T-helper 2 cell (primary cell): ENCODE measurements at places on chromosomes 7 and 10.
A peak's percentile ranks its signal among the peaks of the same experiment; 100 is the strongest.

DNA sequence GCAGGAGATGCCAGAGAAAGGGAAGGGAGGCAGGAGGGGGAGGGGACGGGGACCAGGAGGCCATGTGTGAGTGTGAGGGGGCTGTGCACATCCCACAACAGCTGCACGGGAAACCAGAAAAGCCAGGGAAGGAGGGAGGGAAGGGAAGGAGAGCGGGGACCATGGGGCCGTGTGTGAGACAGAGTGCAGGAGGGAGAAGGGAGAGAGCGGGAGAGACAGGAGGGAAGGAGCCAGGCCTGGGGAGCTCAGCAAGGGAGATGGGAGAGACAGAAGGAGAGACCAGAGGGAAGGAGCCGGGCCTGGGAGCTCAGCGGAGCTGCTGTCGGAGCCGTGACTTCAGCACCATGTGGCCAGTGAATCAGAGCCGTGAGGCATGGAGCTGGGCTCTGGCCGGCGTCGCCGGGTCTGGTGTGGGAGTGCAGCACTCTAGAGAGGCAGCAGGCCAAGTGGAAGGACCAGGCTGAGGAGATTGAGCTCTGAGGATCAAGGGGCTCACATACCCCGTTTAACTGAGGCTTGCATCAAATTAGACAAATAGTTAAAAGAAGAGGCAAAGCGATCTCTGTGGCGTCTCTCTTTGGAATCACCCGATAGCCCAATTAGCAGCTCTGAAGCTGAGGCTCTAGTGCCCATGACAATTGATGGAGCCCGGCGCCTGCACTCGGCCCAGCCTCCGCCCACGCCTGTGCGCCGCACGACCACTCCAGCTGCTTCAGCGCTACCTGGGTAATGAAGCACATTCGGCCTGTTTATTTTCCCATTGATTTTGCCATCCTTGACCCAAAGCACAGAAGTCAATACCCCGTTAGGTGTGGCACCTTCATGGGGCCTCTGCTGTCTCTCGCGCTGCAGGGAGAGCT, 150.4 kb downstream of the MAD1L1 start:
- DNase-seq, result no peak

- DNase-seq, result no peak
Observed at GRCh38 chr7:123770378-123770777, 21.6 kb upstream of the WASL start.

GRCh38 chr10:122988501-122988900, 8.3 kb downstream of the PSTK start:
- DNase-seq, result no peak

GRCh38 chr10:80090121-80090520, 11.7 kb downstream of the TMEM254 start:
- no peak for DNase-seq

GRCh38 chr10:86451604-86451960, 70.0 kb downstream of the WAPL start:
- DNase-seq, result no peak

- no peak for DNase-seq
Observed at GRCh38 chr10:70491614-70492013, 13.0 kb downstream of the PALD1 start.

DNA sequence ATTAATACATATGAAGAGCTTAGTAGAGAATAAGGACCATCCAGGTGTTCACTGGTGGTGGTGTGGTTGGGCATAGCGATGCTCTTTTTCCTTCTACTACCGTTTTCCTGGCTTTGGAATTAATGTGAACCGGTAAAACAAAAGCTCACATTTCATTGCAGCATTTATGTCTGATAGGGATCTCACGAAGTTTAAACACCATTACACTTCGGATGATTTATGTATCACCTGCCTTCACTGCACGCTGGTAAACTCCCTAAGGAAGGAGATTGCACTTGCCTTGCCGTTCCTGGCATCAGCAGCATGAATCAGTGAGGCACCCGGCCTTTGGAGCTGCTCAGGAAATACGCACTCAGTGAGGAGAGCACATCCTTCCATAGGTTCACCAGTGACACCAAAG, 47.5 kb downstream of the WIPF3 start:
- DNase-seq, result no peak

DNA sequence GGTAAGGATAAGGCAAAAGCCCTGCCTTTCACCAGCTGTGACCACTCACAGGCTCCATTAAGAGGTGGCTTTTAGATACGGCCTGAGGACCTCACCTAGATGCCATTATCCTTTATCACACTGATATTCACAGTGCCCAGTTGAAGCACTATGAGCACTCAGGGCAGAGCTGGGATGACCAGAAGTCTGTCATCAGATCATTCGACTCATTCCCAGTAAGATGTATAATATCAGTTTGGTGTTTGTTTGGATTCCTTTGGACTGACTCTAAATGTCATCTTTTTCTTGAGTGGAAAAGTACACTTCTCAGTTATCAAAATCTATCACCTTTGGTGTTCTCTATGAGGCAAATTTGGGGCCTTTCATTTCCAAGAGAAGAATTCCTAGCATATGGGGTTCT, 18.7 kb downstream of the CCDC136 start:
- DNase-seq, result no peak

DNA sequence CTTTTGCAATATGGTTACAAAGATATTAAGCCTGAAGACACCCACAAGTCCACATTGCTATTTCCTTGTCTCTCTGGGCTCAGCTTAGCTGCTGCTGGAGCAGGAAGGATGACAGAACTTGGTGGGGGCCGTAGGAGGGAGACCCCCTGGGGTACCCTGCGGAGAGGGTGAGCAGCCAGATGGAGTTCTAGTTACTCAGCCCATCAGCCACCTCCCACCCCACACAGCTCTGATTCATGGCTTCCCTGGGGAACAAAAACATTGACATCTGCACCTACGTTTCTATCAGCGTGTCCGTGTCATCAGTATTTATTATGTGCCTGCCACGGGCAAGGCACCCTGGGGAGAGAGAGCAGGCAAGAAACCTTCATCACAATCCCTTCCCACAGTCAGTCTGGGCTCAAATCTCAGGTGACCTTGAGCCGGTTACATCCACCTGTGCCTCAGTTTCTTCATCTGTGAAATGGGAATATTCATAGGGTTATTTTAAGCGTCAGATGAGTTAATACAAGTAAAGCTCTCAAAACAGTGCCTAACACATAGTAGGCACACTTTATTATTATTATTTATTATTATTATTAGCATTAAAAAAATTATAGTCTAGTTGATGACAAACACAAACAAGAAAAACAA, 131.5 kb downstream of the C10orf105 start:
- DNase-seq, result no peak

DNA sequence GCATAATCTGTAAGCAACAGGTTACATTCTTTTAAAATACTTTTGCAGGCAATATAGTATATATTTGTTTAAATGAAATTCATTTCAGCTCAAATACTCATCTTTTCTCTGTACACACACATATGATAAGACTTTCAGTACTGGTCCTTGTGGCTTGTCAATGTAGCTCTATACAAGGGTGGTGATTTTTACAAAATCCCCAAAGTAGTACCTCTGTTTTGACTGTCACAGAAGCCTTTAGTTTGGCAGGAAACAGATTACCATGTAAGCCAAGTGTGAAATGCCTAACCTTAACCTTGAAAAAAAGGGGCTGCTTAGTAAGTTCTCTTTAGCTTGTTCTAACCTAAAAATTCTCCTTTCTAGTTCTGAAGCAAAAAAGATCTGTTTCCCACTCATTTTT, 87.9 kb downstream of the KCND2 start:
- no peak for DNase-seq

DNA sequence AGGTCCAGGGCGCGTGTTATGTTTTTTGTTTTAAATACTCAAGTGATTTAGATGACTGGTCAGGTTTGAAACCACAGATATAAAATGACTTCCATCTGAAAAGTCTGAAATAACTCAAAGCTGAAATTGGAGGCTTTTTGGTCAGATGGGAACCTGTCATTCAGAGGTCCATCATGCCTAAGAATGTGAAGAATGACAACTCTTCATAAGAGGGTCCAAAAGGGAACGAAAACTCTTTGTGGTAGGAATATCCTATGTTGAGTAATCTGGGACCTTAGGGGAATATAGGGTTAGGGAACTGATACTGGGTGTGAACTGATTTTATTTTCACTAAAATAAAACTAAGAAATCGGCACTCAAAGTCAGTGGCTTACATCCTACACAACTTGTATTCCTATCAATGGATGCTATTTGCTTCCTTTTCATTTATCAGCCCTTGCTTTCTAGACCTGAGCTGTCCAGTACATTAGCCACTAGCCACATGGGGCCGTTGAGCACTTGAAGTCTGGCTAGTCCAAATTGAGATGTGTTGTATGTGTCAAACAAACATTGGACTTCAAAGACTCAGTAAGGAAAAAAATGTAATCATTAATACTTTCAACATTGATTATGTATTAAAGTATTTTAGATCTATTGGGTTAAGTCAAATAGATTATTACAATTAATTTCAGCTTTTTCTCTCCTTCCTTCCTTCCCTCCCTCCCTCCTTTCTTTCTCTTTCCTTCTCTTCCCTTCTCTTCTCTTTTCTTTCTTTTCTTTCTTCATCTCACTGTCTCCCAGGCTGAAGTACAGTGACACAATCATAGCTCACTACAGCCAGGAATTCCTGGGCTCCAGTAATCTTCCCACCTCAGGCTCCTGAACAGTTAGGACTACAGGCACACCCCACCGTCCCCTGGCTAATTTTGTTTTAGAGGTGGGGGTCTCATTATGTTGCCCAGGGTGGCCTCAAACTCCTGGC, 56.5 kb upstream of the KDM7A start:
- no peak for DNase-seq

- DNase-seq, result no peak
Observed at GRCh38 chr7:69282946-69283345, 315.3 kb upstream of the AUTS2 start.

DNA sequence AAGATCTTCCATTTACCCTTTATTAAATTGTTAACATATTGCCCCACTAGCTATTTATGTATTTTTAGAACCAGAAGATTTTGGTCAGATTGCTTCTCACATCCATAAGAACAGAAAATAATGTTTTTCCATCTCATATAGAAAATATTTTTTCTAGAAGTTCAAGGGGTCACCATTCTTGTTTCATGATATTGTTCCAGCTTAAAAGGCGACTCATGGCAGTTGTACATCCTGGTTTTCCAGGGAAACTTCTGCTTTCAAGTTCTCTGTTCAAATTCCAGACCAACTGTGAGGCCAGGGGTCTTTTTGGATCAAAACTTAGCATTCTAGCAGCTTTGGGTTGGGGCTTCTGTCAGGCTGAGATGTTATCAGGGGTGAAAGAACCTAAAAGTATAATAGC, 84.4 kb downstream of the LRRC4 start:
- no peak for DNase-seq

DNA sequence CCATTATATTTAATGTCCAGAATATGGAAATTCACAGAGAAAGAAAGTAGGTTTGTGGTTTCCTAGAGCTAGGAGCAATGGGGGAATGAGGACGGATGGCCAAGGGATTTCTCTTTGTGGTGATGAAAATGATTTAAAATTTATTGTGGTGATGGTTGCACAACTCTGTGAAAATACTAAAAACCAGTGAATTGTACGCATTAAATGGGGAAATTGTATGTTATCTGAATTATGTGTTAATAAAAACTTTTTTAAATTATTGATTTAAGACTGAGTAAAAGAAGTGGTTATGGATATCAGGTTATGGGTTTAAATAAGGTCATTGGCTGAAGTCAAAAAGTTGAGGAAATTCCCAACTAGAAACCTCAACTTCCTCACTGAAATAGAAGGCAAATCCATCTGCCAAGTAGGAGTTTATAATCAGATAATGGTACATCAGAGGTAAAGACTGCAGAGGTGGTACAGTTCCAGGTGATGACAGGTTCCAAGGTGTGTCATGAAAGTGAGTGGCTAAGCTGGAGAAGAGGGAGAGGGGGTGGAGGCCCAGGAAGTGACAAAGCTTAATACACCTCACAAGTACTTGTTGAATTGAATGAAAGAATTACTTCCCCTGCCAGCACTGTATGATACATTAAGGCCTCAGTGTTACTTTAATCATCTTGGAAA, 68.9 kb upstream of the CCDC71L start:
- no peak for DNase-seq

- peak; percentile 98 for DNase-seq
Observed at GRCh38 chr10:72334825-72335393, 19.8 kb downstream of the DNAJB12 start.

DNA sequence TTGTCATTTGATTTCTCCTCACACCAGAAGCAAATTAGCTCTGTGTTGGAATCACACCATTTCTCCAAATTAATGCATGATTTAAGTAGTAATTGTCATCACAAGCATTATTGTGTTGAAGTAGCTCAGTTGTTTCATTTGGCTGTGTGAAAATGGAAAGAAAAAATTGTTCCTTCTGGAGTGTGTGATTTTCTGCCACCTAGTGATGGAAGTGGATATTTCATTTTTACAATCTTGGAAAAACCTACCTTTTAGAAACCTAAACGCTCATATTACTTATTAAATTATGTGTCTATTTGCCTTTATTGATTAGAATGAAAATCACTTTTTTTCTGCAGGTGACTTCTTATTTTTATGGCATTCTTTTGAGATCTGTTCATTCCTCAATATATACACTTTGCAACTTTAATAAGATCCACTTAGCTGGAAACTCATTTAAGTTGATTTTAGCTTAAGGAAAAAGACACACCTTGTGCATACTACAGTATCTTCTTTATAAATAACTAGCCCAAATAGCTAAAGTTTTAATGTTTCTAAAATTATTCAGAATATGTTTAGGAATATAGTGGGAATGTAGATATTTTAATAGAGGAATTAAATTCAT, 50.0 kb downstream of the SRI start:
- no peak for DNase-seq

- no peak for DNase-seq
Observed at GRCh38 chr10:23702977-23703414, 264.1 kb downstream of the OTUD1 start.

DNA sequence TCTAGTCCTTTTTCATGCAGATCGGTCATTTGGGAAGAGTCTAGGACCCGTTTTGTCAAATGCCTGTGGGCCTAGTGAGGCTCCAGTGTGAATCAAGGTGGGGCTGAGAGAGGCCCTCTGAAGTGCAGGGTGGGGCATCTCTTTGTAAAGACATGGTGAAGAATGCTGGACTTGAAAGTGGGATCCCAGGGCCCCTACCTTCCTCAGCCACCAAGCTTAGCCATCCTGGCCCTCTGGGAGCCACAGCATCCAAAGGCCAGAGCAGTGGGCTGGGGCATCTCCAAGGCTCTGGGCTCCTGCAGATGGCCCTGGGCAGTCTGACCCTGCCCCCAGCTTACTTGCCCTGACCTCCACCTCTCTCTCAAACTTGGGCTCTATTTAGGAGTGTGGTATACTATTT, 78.5 kb downstream of the ADCY1 start:
- DNase-seq, result no peak

DNA sequence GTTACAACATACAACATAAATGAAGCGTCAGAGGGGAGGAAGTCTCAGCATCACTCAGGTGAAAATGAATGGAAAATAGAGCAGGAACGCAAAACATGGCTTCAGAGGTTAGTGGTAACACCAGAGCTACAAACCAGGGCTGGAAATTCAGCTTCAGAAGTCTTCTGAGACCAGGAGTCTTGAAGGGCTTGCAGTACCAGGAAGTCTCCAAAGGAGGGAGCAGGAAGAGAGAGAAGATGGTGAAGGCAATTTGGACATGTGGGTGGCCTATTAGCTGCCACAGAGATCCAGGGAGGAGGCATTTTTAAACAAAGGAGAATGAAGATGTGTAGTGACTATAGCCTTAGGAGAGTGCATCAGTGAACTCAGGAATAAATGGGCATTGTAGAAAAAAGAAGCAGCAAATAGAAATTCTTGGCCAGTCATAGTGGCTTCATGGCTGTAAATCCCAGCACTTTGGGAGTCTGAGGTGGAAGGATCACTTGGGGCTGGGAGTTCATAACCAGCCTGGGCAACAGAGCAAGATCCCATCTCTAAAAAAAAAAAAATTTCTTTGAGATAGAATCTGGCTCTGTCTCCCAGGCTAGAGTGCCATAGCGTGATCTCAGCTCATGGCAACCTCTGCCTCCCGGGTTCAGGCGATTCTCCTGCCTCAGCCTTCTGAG, 9.3 kb upstream of the TET1 start:
- no peak for DNase-seq
